Stimulated activated CD4-positive, alpha-beta T cell treated with anti-CD3 and anti-CD28 coated beads, Interleukin-4, amount 100 ng/mL, for 1 hour (primary cell): ENCODE measurements at places on chromosomes 11 and 22.

DNA sequence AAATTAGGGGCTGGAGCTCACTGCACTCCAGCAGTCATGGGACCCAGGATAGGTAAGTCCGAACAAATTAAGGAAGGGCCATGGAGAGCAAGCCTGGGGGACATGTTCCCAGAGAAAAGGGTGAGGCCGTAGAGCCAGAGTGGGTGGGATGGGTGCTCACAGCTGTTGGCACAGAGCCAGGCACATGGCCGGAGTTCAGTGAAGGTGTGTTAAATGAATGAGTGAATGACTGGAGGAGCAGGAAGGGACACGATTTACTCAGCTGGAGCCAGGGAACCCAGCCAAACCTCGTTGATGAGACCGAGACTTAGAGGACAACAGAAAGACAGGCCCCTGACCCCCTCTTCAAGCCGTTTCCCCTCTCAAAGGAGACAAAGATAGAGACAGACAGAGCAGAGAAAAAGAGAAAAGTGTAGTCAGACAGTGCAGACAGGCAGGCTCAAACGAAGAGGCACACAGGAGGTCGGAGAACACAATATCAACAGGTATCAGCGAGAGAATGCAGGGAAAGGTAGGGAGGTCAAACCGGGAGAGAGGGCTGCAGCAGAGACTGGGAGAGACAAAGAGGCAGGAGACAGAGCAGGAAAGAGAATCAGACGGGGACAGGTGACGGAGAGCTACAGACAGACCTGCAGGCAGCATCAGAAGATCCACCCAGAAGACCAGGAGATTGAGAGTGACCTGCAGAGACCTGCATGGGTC is 590 bp downstream of the SLCO2B1 start:
- DNase-seq, result no peak

DNA sequence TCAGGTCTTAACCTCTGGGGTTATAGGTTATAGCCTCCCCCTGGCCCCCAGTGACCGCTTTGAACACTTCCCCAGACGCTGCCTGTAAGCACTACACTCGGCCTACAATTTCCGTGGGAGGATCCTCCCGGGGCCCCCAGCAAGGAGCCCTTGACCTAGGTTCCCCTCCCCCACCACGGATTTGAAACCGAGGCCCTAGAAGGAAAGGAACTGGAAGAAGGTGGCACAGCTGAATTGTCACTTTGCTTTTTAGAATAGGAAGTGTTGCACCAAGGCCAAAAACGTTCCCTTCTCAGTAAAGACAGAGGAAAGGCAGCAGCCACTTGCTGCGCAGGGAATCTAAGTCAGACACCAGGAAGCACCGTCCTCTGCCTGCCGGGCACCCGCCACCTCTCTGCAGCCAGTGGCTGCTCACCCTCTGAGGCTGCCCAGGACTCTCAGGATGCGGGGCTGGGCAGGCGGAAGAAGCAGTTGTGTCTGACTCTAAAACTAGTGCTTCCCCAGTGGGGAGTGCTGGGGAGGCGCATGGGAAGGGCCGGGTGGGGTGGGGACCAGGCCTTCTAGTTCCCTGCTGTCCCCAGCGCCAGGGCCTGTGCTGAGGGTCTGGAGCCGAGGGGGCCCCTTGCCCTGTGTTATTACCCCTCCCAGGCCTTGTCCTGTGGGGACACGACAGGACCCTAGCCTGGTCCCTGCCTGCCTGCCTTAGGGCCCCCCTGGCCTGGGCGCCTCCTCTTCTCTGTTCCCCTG is 7.9 kb upstream of the FLRT1 start:
- DNase-seq, result no peak

DNA sequence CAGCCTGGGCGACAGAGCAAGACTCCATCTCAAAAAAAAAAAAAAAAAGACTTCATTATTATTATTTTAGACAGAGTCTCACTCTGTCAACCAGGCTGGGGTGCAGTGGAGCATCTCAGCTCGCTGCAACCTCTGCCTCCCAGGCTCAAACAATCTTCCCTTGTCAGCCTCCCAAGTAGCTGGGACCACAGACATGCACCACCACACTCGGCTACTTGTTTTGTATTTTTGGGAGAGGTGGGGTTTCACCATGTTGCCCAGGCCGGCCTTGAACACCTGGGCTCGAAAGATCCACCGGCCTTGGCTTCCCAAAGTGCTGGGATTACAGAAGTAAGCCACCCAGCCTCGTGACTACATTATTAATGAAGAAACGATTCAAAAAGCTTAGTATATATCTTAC is 5.3 kb upstream of the TYMP start:
- no peak for DNase-seq

DNA sequence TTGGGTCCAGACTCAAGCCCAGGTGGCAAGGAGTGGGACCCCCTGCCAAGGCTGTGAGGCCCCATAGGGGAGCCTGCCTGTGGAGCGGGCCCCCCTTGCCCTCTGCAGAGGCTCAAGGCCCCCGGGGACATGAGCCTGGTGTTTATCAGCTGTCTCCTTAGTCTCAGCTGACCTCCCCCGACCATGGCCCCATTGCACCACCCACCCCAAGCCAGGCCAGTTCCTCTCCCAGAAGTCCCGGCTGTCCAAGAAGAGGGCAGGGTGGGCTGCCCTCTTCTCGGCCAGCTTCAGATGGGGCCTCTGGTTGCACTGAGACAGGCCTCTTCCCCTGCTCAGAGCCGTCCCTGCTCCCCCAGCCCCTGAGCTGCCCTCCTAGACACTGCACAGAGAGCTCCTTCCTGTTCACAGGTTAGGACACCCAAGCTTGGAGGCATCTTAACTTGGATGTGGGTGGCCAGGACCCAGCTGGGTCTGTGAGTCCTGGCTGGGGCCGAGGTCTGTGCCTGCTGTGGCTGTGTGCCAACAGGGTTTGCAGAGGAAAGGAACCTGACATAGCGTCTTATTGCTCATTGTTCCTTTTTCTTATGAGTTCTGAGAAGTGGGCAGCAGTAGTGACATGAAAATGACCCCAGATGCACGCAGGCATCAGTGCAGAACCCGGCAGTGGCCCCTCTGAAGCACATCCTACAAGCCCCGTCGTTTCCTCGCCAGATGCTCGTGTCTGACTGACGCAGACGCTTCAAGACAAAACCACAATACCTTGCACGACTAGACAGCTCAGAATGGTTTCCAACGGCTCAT is 5.4 kb downstream of the TRABD start:
- peak; percentile 65 for DNase-seq

GRCh38 chr11:45655347-45655756 is 10.1 kb downstream of the CHST1 start:
- DNase-seq, result peak; percentile 69

- DNase-seq, result no peak
These were observed 2.1 kb upstream of the PHLDB1 start for GRCh38 chr11:118605116-118605867.

DNA sequence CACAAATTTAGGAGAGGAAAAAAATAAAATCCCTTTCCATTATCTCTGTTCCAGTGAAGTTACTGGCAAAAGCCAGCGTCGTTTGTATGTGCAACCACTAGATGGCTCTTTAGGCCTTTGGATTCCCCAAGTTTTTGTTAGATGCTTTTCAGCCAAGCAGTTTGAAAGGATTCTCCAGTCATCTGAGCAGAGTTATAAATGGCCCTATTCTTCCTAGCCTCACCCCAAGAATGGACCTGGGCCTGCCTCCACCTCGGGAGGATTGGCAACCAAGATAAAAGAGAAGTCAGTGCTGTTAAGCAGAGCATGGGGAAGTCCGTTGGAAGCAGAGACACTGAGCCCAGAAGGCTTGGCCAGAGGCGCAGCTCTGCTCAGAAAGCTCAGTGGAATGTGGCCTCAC is 15.4 kb downstream of the FAM181B start:
- DNase-seq, result no peak

DNA sequence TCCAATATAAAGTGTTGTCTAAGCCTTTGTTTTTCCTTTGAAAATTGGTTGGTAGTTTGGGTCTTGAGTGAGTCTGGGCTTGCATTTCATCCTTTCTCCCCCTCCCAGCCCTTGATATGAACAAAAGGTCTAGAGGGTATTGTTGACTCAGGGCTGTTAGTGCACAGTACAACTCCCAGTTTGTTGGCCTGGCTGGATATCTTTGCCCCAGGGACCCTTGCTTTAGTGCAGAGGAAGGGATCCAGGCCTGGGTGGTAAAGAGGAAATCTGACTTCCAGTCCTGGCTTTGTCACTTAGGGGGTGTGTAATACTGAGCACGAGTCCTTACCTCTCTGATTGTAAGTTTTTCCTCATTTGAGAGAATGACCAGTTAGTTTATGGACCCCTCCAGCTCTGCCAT is 330.4 kb downstream of the TMEM135 start:
- DNase-seq, result no peak

DNA sequence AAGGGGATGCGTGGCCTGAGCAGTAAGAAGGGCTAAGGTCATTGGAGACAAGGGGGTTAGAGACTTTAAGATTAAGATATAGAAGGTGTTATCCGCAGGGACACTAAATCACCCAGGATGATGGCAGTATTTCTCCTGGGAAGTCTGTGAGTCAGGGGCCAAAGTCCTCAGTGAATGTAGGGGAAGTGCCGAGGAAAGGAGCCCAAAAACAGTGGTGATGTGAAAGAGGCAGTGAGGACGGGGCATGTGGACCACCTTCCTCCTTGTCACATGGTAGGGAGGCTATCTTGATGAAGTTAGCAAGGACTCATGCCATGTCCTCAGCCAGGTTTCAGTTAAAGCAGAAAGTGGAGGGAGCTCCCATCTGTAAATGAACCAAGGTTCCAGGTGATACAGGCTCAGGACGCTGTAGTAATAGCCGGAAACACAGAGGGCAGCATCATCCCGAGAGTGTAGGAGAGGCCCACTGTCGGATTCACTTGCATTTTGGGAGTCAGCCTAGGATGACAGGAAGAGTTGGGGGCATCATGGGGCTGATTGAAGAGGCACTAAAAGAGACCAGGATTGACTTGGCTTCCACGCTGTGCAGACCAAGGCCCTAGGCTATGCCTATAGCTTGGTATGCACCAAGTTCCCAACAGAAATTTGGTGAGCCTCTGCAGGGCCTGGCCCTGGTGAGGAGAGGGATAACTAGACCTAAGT is 33.5 kb downstream of the WEE1 start:
- DNase-seq, result no peak
